ENCODE measurements at places on chromosomes 5 and 9.
A peak's percentile ranks its signal among the peaks of the same experiment; 100 is the strongest.

DNA sequence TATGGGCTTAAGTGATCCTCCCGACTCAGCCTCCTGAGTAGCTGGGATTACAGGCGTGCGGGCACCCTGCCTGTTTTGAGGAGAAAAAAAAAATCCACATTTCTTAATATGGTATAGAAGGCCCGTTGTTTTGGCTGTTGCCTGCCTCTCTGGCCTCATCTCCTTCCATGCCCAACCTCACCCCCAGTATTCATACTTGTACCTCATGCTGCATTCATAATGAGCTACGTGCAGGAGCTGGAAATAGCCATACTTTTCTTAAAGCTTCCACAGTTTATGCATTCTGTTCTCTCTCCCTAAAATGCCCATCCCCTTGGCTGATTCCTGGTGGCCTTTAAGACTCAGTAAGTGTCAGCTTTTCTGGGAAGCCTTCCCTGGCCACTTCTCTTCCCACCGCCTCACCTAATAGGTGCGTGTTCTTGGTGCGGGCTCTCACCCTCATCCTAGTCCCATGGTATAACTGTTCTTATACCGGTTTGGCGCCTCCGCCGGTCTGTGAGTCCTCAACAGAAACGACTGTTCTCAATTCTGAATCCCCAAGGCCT, 2.1 kb upstream of the TPM2 start:
- no peak for DNase-seq

GRCh38 chr9:20984506-20984905, 46.9 kb downstream of the HACD4 start:
- no peak for DNase-seq

- no peak for DNase-seq
These were observed 78.4 kb downstream of the GLDC start for GRCh38 chr9:6567140-6567591.

GRCh38 chr5:53950621-53951020, 359.8 kb downstream of the ARL15 start:
- DNase-seq: no peak

GRCh38 chr5:138454121-138454520, 11.2 kb upstream of the EGR1 start:
- DNase-seq: peak; percentile 42

- no peak for DNase-seq
These were observed 34.6 kb downstream of the CPLANE1 start for GRCh38 chr5:37214550-37214949.

DNA sequence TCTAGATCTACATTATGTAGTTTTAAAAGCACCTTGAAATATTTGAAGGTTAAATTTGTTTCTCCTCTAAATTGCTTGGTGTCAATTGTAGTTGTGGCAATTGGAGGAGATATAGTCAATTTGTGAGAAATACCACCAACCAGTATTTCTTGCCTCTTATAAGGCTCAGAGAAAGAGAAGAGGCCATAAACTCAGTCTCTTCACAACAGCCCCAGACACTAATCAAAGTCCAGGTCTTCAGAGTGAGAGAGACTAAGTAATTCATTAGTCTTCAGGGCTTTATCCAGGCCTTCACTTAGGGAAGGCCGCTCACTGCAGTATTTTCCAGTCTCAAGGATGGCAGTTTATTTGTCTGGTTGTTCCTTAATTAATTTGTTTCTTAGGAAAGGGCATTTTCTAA, 168.0 kb upstream of the RGMB start:
- DNase-seq: no peak

GRCh38 chr9:125603478-125604021, 103.5 kb downstream of the MAPKAP1 start:
- DNase-seq: no peak

DNA sequence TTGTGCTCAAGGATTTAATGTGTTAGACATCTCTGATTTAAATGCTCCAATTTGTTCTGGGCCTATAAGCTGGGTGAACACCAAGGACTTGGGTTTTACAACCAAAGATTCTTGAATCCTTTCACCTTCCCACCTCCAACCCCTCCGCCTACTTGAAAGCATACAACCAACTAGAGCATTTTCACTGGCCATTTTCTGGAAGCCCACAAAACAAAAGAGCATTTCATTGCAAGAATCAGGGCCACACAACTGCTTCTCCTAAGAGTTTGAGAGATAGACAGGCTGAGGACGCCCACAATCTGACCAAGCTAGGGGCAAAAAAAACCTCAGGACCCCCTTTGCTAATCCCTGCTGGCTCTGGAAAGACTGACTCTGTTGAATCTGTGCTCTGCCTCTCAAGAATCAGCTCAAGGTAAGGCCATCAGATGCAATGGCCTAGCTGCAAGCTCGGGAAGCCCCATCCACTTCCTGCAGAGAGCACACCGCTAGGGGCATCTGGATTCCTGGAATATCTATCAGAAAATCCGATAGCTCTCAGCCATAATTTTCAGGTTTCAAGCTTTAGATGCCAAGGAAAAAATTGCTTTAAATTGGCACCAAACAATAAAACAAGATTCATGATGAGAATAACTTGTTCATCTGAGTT, 57.7 kb downstream of the RETREG1 start:
- no peak for DNase-seq

DNA sequence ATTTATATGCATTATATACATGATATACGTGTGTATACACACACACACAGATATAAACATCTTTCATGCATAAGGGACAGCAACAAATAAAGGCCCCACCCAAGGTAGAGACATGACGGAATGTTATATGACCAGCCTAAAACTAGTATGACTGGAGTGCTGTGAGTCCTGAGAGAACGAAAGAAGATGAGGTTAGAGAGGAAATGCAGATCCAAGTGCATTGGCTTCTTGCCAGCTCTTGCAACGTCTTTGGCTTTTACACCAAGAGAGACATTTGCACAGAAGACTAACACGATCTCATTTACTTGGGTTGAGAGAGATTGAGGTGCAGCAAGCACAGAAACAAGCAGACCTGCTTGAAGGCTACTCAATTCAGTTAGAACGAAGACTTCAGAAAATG, 23.0 kb downstream of the CDH10 start:
- DNase-seq: peak; percentile 17

DNA sequence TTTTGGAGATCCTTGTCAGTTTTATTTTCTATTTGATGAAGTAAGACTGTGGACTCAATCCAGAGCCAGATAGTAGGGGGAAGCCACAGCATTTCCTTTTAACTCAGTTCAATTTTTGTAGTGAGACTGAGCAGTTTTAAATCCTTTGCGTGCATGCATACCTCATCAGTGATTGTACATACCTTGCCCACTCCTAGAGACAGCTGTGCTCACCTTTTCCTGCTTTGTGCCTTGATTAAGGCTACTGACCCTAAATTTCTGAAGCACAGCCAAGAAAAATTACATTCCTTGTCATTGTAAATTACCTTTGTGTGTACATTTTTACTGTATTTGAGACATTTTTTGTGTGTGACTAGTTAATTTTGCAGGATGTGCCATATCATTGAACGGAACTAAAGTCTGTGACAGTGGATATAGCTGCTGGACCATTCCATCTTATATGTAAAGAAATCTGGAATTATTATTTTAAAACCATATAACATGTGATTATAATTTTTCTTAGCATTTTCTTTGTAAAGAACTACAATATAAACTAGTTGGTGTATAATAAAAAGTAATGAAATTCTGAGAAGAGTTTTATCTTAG, 17.8 kb downstream of the DIMT1 start:
- no peak for DNase-seq

DNA sequence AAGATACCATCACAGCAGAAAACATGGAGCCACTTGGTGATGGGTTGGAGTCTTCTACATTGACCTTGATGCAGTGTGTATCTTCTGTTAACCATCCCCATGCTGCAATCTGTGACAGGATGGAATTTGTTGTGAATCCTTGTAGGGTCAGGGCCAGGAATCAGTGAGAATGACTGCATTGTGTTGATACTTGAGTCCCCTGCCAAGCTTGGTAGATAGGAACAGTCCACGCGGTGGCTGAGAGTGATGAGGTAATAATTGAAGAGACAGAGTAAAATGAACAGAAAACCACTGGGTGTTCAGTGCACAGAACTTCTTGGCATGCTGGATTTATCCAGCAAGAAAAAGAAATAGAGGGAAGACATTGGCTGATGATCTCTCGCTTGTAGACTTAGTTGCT, 217.5 kb downstream of the MAN2A1 start:
- no peak for DNase-seq

- no peak for DNase-seq
These were observed 75.5 kb upstream of the PUM3 start for GRCh38 chr9:2919347-2919746.

- DNase-seq: no peak
These were observed 29.9 kb downstream of the CLINT1 start for GRCh38 chr5:157828944-157829639.

DNA sequence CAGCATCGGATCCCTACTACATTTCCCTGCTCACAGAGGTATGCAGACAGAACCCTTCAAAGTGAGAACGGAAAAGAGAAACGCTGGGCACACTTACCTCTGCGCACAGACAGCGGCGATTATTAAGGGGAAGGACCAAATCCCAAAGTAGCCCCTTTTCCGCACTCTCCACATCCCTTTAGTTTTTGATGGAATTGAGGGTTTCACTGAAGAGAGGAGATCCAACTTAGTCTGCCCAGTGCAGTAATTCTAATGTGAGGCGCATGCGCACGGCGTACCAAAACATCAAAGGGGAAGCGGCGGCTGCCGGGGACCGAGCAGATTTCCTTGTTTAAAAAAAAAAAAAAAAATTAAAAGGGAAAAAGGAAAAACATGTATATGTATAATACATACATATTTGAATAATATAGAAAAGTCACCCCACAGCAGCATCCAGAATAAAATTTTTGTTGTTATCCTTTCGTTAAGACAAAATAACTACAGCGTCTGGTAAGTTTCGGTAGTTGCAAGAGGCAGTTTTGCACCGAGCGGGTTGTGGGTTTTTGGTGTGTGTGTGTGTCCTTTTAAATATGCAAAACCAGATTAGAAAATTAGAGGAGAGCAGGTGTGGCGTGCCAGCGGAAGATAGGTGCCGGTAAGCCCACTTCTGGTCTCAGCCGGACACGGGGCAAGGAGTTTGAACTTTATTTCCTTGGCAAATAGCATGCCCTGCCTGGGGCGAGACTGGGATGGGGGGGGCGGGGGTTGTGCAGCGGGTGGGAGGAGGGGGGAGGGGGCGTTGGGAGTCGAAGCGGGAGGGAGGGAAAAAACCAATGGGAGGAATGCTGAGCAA, at the start of gene GABRB2:
GABRB2 (minus strand) TSS at position 256 of the 832 bp plus-strand sequence; CDS start at position 174, 82 bp downstream.
- DNase-seq: peak; percentile 54

DNA sequence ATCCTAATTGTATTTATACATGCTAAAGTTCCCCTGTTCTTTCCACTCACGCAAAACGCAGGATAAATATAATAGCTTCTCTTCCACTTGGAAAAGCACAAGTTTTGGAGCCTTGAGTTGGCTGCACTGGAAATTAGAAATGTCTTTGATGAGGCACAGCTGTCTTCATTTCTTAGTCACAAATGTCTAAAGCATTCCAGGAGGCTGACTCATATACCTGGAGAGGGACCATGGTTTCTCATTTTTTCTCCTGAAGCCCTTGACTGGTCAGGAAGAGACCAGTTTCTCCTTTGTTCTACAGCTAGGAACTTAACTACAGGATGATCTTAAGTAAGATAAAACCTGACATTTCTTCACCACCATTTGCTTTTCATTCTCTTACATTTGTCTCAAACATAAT, 16.2 kb downstream of the MTX3 start:
- DNase-seq: no peak

DNA sequence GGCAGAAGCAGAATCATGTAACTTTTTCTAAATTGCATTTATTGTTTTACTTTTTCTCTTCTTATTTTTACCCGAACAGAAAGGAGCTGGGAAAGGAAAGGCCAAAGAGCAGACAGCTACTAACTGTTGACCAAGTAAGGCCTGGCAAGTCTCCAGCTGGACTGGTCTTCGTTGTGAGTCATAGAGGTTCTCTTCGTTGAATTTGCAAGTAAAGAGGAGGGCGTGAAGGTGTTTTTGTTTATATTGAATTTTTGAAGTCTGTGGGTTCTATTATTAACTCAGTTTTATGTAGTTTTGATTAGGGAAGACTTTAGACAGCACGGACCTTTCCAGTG, 416.5 kb upstream of the CCNH start:
- peak; percentile 74 for DNase-seq

DNA sequence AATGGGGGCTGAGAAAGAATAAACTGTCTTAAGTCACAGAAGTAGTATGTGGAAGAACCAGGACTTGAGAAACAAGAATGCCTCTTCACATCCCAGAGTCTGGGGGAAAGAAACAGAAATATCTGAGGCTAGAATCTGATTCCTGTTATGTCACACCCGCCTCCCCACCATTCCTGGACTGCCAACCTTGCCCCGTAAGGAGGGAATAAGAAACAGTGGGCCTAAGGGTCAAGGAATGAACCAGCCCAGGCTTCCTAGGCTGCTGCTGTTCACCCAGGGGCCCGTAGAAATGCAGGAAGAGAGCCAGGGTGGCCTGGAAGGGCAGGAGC, 4.3 kb downstream of the PCDH1 start:
- DNase-seq: no peak

GRCh38 chr5:155193029-155193428, 179.5 kb downstream of the KIF4B start:
- no peak for DNase-seq

DNA sequence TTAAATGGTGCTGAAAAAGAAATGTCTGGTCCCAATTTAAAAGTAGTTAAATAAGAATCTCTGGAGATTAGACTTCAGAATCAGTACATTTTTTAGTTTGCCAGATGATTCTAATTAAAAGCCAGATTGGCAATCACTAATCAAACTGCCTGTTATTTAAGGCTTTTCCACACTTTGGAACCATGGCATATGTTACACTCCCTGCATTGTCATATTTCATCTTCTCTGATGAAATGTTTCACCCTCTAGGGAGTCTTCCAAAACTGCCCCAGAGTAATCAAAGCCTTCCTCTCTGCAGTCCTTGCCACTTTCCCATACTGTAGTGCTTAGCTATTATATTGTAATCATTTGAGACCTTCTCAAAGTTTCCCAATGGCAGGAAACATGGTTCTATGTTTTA, 17.5 kb upstream of the OR13C9 start:
- DNase-seq: no peak

GRCh38 chr9:27599102-27599869, 26.0 kb upstream of the C9orf72 start:
- no peak for DNase-seq

DNA sequence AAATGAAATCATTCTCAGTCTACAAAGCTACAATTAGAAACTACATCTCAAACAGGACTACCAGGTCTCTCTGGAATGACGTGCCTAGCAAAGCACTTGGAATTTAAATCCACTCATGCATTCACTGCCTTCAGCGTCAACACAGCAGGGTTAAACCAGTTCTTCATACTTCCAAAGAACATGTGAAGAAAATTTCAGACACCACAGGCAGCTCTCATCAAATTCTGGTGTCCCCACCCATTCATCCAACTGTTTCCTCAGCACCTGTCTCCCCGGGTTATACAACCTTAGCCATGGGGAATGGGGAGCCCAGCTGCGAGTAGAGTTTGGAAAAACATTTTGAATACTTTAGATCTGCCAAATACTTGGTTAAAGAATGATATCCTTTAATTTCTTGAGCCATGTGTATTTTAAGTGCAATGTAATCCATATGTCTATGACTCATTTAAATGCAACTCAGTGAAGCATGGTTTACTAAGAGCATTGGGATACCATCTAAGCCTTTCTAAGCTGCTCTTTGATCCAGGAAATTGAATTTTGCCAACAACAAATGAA, 17.5 kb downstream of the ADAM19 start:
- no peak for DNase-seq

- no peak for DNase-seq
These were observed 98.8 kb downstream of the KLHL3 start for GRCh38 chr5:137636830-137637714.

Measured in psoas muscle (tissue), 8 donors.